ENCODE measurements at places on chromosomes 6 and 20.

DNA sequence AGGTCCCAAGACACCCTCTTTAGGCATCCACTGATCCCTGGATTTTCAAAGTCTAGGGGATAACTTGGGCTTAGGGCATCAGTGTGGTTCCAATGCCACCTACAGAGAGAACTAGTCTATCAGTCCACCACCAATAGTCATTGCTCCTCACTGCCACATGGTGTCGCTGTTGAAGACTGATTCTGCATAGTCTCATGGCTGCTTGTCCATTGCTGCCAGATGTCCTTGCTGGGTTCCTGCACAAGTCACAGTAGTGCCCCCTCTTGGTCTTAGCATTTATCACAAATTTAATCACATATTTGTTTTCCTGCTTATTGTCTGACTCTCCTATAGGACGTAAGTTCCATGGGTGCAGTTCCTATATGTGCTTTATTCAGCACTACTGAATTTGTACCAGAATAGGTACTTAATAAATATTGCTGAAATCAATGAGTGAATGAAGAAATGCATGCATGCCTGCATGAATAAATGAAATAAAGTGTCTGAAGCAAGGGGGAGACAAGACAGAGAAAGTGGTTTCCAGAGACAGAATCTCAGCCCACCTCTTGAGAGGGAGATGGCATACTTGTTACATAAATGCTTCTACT is 45.9 kb upstream of the RALY start:
- DNase-seq = no peak

DNA sequence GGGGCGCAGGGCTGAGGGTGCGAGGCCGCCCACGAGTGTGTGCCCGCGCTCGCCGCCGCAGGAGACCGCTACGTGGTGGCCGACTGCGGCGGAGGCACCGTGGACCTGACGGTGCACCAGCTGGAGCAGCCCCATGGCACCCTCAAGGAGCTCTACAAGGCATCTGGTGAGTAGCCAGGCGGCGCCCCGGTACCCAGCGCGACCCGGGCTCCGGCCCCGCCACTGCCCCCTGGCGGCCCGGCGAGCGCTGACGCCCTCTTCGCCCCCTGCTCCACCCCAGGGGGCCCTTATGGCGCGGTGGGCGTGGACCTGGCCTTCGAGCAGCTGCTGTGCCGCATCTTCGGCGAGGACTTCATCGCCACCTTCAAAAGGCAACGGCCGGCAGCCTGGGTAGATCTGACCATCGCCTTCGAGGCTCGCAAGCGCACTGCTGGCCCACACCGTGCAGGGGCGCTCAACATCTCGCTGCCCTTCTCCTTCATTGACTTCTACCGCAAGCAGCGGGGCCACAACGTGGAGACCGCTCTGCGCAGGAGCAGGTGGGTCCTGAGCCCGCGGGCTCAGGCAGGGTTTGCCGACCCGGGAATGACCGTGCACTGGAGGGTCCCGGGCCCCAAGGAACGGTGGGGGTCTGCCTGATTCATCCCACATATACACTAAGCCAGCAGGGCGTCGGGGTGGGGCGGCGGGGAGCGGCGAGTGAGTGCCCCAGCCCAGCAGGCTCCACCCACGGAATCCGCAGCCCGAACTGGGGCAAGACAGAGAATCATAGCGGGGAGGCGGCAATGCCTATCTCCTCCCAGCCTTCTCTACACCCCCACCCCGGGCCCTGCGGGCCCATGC is 17.4 kb downstream of the HSPA12B start:
- DNase-seq = no peak

DNA sequence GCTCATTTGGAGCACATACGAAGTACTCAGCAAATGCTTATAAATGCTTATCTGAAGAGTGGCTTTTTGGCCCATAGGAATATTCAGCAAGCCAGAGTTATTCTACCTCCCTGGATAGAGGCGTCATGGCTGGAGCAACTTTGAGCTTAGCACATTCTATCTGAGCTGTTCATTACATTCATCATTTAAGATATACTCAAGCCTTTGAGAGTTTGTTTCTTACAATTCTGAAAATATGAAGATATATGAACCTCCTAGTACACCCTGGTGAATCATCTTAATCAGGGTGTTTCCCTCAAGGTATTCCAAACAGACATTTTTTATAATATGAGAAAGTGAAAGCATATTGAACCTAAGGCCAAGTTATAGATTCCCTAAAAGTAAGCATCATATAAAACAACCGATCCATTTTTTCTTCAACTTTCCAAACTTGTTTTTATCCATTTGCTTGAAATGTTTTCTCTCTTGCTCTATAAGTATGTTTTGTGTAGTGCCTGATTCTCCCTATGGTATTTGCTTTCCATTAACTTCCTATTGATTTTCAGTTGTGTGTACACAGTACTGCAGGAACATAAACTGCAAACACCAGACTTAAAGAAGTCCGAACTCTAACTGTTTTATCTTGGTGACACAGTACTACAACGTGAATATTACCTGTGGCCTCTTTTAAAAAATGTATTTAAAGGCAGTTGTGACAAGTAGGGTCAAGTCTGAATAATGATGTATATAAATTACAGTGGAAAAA is 139.7 kb upstream of the PTPRK start:
- DNase-seq = no peak

- DNase-seq = no peak
These were observed 294.2 kb downstream of the OGFRL1 start for GRCh38 chr6:71582820-71583219.
